Activated naive CD4-positive, alpha-beta T cell treated with anti-CD3 and anti-CD28 coated beads for 36 hours (primary cell): ENCODE measurements at places on chromosomes 7 and 10. TPM values are rescaled to one million over a fixed set of nuclear protein-coding genes. Genes with fewer than 3 reads are reported as not detected.

The FAM25C gene
- total RNA-seq: not detected

The TAF3 gene
- 12.6 TPM for total RNA-seq

The GDF2 gene
- not detected for total RNA-seq

The BAG3 gene
- total RNA-seq: 24.3 TPM

The STEAP2 gene
- not detected for total RNA-seq

GRCh38 chr10:4648999-4649398, 177.0 kb upstream of the AKR1E2 start:
- no peak overlapping the region for H3K27ac ChIP-seq
- DNase-seq: no peak
- H3K4me3 ChIP-seq: no peak overlapping the region
- no peaks in the 10 kb centered on the region for H3K36me3 ChIP-seq
- no peaks in the 10 kb centered on the region for H3K27me3 ChIP-seq

DNA sequence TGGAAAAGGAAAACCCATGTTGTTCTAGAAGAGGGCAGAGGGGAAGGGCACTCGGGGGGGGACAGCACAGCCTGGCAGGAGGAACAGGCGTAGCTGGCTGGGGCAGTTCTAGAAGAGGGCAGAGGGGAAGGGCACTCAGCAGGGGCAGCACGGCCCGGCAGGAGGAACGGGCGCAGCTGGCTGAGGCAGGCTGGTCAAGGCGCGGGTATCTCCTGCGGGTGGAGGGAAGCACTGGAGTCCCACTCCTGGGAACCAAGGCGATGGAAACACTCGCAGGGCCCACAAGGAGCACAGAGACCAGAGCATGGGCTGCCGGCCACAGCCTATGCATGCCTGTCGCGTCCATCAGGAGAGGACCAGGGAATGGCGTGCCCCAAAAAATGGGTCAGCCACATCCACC, 36.7 kb downstream of the PAPOLB start:
- no peak overlapping the region for H3K27ac ChIP-seq
- H3K4me1 ChIP-seq: peaks cover 2% of the 10 kb centered on the region

DNA sequence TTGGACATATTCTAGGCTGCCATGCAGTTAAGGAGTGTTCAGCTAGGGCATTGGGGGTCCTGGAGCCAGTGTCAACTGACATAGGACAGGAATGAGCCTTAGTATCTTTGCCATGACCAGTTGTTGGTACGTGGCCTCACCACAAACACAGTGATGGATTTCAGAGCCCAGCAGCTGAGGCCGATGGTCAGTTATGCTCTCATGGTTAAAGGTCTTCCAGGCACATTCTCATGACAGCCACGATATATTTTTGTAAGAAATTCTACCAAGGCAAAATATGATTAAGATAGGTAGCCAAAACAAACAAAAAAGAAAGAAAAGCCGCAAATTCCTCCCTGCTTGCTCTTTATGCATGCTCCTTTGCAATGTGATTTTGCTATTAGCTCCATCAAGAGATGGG, 47.8 kb downstream of the CDHR3 start:
- no peak overlapping the region for H3K27ac ChIP-seq
- H3K4me3 ChIP-seq: no peak overlapping the region
- peaks cover 32% of the 10 kb centered on the region for H3K4me1 ChIP-seq
- peaks cover 8% of the 10 kb centered on the region for H3K36me3 ChIP-seq

- H3K27ac ChIP-seq: no peak overlapping the region
- no peak for DNase-seq
- H3K4me3 ChIP-seq: no peak overlapping the region
- no peaks in the 10 kb centered on the region for H3K4me1 ChIP-seq
These were observed 38.9 kb downstream of the ADAMTS14 start for GRCh38 chr10:70711177-70711576.

GRCh38 chr7:106599343-106599698, 61.6 kb downstream of the CCDC71L start:
- no peak overlapping the region for H3K27ac ChIP-seq
- no peak overlapping the region for H3K4me3 ChIP-seq

- no peak overlapping the region for H3K4me3 ChIP-seq
- H3K4me1 ChIP-seq: peaks cover 5% of the 10 kb centered on the region
- DNase-seq: no peak
- H3K27me3 ChIP-seq: peaks cover 19% of the 10 kb centered on the region
- H3K36me3 ChIP-seq: no peaks in the 10 kb centered on the region
These were observed 4.0 kb upstream of the AFAP1L2 start for GRCh38 chr10:114408112-114408967.

DNA sequence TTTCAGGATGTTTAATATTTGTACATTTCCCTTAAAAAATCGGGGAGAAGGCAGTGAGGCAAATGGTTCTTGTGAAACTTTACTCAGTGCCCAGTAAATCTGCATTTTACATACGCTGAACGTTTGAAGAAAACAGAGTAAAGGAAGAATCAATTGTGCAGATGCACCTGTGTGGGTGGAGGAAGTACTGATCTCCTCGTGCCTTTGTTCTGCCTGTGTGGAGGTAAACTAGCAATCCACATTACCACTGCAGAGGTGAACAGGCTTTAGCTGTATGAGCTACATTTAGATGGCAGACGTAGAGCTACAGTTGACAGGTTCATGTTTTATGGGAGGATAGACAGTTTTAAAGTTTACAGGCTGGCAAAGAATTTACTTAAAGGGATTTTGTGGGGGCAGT, 62.7 kb upstream of the VIPR2 start:
- no peak overlapping the region for H3K4me3 ChIP-seq
- H3K27me3 ChIP-seq: no peaks in the 10 kb centered on the region
- no peak overlapping the region for H3K27ac ChIP-seq
- no peaks in the 10 kb centered on the region for H3K36me3 ChIP-seq

DNA sequence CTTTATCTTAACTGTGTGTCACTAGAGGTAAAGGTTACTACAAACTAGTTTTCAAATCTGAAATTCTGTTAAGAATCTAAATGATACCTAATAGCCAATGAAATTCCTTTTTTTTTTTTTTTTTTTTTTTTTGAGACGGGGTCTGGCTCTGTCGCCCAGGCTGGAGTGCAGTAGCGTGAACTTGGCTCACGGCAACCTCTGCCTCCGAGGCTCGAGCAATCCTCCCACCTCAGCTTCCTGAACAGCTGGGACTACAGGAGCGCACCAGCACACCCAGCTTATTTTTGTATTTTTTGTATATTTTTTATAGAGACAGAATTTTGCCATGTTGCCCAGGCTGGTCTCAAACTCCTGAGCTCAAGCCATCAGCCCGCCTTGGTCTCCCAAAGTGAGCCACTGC, 160.3 kb upstream of the NEBL start:
- no peak overlapping the region for H3K27ac ChIP-seq
- no peak overlapping the region for H3K4me3 ChIP-seq
- H3K27me3 ChIP-seq: peaks cover 2% of the 10 kb centered on the region
